ENCODE measurements at places on chromosomes 16 and 17.

- DNase-seq = no peak
Observed at GRCh38 chr17:29749045-29749825, 126.5 kb upstream of the CORO6 start.

GRCh38 chr16:54061454-54061853, 225.1 kb downstream of the IRX3 start:
- no peak for DNase-seq

GRCh38 chr16:57387598-57388354, 15.5 kb downstream of the CX3CL1 start:
- peak; percentile 36 for DNase-seq

- no peak for DNase-seq
Observed at GRCh38 chr16:64364894-64365293, 757.0 kb downstream of the CDH11 start.

DNA sequence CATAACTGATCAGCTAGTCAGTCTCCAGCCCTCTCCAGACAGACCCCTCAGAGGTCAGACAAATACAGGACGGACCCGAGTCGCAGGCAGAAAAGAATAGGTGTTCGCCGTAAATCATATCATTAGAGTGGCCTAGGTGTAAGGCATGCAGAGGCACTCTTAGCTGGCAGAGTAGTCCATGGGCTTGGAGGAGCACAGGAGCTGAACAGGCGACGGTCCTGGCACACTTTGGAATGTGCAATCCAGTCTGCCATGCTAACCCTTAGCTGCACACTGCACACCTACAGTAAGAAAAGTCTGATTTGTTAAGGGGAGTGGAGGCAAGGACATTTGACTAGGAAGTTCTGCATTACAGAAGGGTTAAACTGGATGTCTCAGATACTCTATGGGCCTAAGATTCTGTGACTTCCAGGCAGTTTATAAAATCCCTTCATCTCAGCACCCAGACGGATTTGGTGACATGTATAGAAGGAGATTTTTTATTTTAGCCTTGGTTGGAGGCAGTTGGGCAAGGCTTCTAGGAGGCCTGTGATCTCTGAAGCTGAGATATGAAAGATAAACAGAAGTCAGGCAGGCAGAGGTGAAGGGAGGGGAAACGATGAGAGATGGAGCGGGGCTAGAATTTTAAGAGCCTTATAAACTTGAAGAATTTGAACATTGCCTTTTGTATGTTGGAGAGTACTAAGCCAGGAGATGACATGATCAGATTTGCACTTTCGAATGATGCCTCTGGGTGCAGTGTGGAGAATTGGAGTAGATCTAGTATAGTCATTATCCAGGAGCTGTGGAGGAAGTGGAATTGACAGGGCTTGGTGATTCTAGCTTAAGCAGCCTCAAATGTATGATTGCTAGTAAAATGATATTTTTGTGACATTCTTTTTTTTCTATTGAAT, 34.6 kb upstream of the SLC5A11 start:
- no peak for DNase-seq

GRCh38 chr16:12805066-12805465, 1.4 kb upstream of the CPPED1 start:
- no peak for DNase-seq

- DNase-seq = no peak
Observed at GRCh38 chr16:27383556-27384243, 18.3 kb upstream of the IL21R start.

GRCh38 chr17:41894791-41895331, 23.9 kb downstream of the ACLY start:
- peak; percentile 30 for DNase-seq

DNA sequence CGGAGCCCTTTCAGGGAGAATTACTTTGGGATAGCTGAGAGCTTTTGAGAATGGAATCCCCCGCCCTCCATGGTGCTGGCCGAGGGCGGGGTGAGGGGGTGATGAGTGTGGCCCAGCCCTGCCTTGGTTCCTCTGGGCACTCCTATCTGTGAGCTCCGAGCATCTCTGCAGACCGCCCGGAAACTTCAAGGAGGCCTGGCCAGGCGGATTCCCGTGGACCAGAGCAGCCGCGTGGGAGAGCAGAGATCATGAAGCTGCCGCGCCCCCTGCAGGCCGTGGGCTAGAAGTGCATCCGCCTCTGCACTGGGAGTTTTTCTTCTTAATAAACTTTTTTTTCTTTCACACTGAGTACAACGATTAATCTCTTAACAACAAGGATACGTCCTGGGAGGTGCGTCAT, 392.9 kb upstream of the EEF2KMT start:
- no peak for DNase-seq

DNA sequence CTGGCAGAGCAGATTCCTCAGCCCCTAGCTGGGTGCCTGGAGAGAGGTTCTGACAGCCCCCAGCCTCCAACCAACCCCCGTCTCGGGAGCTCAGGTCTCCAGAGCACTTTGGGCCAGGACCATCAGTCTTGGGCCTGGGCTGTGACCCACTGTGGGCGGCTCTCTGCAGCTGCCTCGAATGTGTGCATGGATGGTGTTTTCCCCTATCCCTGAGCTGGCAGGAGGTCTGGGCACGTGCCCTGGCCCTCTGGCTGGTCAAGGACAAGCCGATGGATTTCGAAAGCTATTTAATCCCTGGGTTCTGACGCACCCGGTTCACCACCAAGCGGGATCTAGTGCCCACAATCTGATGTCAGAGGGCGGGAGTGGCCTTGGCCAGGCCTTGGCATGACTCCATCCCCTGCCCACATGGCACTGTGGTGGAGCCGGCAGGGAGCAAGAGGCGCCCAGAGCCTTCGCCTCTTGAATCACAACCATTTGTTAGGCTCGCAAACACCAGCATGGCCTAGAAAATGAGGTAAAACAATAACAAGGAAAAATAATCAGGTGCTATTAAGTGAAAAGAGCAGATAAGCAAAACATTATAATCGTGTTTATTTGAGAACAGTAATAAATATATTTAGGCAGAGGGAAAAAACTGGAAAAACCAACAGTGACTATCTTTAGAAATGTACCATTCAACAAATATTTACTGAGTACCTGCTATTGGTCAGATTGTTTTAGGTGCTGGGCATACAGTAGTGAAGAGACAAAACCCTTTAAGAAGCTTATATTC, 69.3 kb upstream of the TOB1 start:
- no peak for DNase-seq

DNA sequence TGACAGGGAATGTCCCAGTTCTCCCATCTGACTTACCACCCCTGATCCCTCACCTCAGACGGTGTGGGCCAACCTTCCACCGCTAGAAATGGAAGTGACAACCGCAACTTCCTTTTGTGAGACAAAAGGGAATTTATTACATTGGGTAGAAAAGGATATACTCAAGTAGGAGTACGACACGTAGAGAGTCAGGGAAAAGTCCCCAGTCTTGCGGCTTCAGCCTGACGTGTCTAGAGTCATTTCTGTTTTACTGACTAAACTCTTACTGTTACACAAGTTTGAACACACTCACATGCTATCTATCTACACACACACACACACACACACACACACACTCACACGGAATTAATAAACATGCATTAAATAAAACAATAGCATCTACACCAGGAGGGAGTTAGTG, 178.9 kb downstream of the COPRS start:
- no peak for DNase-seq

DNA sequence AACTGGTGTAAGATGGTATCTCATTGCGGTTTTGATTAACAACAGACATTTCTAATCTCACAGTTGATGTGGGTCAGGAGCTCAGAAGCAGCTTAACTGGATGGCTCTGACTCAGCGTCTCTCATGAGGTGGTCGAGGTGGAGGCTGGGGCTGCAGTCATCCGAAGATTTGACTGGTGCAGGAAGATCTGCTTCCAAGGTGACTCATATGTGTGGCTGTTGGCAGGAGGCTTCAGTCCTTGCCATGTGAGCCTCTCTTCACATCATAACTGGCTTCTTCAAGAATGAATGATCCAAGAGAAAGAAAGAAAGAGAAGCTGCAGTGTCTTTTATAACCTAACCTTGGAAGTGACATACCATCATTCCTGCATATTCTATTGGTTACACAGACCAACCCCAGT, 376.1 kb downstream of the SEC14L1 start:
- DNase-seq = peak; percentile 19

DNA sequence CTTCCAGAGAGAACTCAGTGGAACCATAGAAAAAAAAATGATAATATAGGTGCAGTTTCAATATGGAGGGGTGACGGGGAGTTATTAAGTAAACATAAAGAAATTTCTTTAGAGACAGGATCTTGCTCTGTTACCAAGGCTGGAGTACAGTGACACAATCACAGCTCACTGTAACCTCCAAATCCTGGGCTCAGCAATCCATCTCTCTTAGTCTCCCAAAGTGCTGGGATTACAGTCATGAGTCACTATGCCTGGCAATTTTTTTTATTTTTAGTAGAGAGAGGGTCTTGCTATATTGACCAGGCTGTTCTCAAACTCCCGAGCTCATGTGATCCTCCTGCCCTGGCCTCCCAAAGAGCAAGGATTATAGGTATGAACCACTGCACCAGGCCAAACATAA, 48.8 kb downstream of the NLRC5 start:
- no peak for DNase-seq

DNA sequence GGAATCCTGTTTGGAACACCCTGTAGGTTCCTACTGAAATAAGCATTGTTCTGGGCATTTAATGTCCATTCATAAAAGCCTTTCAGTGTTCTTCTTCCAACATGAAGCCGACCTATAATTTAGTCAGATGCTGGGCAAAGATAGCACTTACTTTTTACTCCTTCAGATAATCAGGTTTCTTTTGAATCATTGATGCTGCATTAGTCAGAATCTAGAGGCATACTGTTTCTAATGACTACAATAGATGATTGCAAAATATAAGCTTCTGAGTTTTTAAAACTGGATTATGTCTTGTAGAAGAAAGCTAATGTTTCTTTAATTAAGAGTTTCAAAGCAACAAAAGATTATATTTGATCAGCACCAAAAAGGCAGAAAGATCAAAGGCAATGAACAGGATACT, 16.0 kb downstream of the MMD start:
- DNase-seq = no peak

DNA sequence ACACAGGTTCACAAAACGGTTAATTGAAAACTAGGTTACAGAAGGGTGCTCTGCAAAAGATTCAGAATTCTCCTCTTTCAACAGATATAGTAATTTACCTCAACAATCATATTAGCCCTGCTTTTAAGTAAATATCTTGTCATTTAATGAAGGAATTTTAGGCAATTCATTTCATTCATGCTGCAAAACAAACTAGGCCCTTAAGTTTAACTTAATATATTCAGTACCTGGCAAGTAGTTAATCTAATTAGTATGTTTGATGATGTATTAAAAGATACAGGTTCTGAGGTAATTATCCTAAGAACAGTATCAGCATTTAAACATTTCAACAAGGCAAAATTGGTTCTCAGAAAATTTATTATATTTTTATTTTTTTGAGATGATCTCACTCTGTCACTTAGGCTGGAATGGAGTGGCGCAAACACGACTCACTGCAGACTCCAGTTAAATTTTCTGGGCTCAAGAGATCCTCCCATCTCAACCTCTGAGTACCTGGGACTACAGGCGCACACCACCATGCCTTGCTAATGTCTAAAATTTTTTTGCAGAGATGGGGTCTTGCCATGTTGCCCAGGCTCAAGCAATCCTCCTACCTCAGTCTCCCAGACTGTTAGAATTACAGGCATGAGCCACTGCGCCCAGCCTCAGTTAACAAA, 44.9 kb downstream of the SMURF2 start:
- no peak for DNase-seq

All from dermis blood vessel endothelial cell (primary cell).